Activated CD4-positive, alpha-beta T cell treated with anti-CD3 and anti-CD28 coated beads, Interleukin-2, Interleukin-6, amounts not matched to agents 100 ng/mL and 50 ng/mL, durations not matched to agents 16 hours and 8 hours (primary cell): ENCODE measurements at places on chromosomes 4 and X.
A peak's percentile ranks its signal among the peaks of the same experiment; 100 is the strongest.

DNA sequence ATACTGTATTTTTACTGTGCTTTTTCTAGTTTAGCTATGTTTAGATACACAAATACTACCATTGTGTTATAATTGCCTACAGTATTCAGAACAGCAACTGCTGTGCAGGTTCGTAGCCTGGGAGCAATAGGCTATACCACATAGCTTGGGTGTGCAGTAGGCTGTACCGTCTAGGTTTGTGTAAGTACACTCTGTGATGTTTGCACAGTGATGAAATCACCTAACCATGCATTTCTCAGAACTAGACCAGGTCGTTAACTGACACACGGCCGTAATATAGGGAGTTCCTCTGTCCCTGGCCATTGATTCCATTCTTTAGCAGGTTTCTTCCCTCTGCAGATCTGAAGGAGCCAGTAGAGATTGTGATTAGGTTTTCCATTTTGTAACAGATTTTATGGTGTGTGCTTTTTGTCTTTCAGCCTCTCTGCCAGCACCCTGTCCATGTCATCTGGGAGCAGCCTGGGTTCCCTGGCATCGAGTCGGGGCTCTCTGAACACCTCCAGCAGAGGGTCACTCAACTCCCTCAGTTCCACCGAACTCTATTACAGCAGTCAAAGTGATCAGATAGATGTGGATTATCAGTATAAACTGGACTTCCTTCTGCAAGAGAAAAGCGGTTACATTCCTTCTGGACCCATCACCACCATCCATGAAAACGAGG, 59.5 kb downstream of the CLDN22 start:
- DNase-seq, result no peak

DNA sequence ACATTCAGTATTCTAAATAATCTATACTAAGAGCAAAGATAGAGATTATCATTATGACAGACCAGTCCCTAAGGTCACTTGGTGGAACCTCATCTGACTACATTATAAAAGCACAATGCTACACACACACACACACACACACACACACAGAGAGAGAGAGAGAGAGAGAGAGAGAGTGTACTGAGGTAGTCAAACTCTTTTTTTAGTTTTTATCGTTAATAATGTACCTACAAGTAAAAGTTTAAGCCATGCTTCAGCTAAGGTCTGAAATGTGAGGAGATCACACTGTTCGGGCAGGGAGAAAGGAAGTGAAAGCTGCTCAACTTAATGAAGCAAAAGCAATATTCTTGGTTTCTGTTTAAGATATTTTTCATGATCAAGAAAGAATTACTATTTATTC, 75.8 kb upstream of the CCDC160 start:
- no peak for DNase-seq

- peak; percentile 53 for DNase-seq
Measured at GRCh38 chrX:15242899-15243555, 26.9 kb downstream of the ASB9 start.

DNA sequence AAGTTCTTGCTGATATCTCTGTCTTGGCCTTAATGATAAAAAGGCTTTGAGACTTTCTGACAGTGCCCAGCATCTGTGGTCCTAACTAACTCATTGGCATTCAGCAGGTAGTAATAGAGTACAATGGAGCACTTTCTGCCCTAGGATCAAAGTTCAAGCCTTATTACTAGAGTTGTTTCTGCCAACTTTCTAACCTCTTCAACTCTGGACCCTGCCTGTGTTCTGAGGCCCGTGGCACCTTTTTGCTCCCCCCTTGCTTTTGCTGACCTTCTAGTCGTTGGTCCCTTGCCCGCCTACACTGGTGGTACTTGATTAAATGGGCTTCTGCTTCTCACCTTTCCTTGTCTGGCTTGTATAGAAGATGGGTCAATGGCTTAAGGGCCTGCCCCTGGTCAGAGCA, 126.3 kb downstream of the PPARGC1A start:
- DNase-seq, result no peak

- DNase-seq, result peak; percentile 62
Measured at GRCh38 chrX:40013266-40014195, 84.2 kb downstream of the BCOR start.

DNA sequence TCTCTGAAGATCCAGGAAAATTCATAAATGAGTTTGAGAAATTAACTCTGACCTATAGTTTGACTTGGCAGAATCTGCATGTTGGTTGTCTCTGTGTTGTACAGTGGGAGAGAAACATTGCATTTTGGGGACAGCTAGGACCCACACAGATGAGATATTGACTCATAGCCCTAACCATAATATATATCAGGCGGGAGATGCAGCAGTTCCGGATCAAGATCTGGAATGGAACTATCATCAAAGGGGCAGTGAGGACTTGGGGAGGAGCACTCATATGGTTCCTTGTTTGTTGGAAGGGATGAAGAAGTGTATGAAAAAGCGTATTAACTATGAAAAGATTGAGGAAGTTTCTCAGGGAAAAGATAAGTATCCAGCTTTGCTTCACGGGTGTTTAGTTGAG, 14.0 kb downstream of the CXCL2 start:
- no peak for DNase-seq
